Hematopoietic multipotent progenitor cell treated with erythropoietin and hydrocortisone succinate and interleukin-3 and kit ligand, for 6 days (in vitro differentiated cells): ENCODE measurements at places on chromosomes 7 and 10.

GRCh38 chr10:64316833-64317232 is 795.6 kb downstream of the REEP3 start:
- no peak for DNase-seq

DNA sequence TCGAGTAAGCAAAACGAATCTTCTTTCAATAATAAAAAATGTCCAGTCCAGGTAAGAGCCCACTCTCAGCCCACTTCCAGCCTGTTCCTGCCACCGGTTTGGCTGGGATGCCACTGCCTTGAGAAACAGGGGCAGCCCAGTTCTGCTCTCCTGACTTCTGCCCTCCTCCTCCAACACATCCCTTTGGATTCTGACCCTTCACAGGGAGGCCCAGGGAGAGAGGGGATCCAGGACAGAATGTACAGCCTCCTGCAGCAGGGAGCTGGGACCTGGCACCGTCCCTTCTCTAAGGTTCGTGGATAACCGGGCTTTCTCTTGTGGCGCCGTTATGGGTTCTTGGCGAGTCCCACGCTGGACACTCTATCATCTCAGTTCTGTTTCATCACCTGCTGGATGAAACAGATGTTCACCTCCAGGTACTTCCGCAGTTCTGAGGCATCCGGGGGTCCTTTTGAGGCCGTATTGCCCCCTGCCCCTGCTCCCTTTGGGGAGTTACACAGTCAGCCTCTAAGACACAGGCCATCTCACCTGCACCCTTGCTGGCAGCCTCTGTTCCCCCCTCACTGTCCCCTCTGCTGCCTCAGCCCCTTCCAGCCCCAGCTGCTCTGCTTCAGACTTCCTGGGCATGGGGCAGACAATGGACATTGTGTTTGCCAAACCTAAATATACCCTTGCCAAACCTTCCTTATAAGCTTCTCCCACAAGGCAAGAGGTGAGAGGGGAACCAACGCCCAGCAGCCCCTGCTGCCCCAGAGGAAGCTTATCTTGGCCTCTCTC is 203.8 kb upstream of the ZMIZ1 start:
- no peak for DNase-seq

GRCh38 chr10:55091691-55092328 is 290.8 kb upstream of the PCDH15 start:
- peak; percentile 55 for DNase-seq

DNA sequence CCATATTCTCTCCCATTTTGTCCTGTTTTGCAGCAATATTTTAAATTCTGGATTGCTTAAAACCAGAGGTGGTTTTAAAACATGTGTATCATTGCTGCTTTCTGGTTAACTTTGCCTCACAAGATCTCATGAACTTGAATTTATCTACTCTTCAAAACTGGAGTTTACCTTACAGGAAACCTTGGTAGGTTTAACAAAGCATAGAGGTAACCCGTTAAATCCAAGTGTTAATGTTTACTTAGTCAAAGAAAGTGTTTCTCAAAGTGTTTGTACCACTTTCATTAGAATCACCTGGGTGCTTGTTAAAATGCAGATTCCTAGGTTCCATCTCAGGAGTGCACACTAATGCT is 44.0 kb upstream of the VDAC2 start:
- DNase-seq, result no peak

GRCh38 chr10:43253461-43254198 is 13.2 kb downstream of the RASGEF1A start:
- DNase-seq, result no peak

DNA sequence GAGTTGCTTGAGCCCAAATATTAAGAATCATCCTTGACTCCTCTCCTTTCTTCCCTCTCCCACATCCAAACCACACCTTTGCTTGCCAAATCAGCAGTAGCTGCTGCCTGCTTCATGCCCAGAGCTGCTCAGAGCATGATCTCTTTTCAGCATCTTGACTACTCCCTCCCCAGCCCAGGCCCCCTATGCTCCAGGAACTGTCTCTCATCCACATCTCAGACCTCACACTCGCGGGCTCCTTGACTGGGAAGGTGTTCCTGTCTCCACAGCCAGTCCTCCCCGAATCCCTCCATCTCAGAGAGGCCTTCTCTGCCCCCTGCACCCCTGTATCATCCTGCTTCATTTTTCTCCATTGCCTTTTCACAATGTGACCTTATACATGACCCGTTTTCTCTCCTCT is 157.0 kb downstream of the DNAJB6 start:
- no peak for DNase-seq

DNA sequence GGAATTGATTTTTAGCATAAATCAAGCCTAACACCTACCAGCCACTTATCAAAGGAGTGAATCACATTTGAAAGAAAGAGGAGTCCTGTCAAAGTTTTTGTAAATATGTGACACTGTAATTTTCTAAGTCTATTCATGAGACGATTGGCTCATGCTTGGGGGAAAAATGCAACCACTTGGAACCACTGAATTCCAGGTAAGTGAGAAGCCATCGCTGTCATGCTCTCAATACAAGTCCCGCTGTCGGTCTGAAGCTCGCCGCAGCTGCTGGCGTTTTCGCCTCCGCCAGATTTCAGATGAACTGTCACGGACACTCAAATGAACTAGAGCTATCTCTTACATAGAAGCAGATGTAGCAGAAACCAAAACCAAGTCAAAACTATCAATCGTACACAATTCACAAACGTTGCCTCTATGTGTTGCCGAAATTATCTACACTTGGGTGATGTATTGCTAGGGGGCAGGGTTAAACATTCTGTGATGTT is 279.8 kb upstream of the FZD8 start:
- no peak for DNase-seq

- no peak for DNase-seq
Measured at GRCh38 chr7:38394660-38395059, 121.2 kb upstream of the TARP start.

DNA sequence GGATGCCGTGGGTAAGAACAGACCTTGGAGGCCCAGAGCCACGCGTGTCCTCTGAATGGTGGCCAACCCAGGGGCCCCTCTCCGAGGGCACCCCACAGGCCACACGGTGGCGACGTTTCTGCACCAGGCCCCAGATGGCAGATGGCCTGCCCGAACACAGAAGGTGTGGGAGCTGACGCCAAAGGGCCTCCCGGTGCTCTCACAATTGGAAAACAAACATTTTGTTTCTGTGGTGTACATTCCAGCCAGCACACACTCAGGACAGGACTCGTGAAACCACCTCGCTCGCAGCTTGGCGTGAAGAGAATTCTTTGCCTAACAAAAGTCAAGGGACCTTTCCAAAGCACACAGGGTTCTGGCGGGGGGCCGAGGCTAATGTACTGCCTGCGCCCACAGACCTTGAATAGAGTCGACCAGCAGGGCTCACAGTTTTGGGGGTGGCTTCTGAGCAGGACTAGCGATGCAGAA is 112.1 kb downstream of the FAM53B start:
- DNase-seq, result peak; percentile 73

DNA sequence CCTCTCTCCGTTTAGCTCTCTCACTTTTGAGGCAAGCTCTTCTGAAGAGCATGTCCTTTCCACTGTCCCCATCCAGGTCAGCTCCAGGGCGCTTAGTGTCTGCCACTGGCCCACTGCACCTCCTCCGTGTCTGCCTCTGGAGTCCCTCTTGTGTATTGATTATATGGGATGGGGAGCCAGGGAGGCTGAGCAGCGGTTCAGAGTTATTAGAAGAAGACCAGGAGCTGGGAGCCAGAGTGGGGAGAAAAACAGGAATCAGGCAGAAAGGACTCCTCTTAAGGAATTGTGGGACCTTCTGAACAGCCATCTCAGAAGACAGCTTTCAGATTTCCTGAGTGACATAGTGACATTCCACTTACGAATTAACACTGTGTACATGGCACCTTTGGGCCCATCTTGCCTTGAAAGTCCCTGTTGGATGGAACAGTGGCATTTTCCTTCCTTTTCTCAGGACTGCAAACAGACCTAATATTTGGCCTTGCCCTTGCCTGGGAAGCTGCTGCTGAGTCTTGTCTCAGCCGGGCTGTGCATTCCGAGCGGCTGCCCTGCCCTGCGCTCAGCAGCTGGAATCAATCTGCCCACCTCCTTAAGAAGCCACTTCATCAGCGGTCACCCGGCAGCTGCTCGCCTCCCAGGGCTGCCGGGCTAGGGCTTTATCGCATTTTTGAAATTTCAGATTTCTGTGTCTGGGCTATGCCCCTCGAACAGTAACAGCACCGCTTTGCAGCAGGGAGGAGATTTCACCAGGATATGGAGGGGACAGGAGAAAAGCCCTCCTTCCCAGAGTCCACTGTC is 81.1 kb upstream of the PRKG1 start:
- DNase-seq, result no peak

DNA sequence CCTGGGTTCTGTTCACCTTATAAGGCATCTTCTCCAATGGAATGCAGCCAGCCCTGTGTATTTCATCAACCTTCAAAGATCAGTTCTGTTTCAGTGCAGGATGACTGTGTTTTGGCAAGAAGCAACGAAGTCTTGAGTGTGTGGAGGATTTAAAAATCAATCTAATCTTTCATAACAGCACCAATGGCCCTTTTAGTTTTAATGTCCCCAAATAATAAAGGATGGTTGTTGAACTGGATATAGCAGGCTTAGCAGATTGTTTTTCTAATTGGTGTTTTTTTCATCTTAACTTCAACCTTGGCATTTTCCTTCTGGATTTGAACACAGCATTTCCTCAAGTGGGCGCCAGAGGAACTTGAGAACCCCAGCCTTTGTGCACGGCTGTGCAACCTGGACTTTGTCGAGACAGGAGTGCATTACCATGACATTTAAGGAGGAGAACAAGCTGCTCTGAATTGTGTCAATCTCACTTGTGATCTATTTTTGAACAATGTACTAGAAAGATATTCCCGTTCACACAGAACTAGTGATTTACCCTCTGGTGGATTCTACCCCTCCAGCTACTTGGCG is 313.3 kb upstream of the AKR1E2 start:
- peak; percentile 36 for DNase-seq

- DNase-seq, result no peak
Measured at GRCh38 chr10:1733720-1734119, 3.6 kb downstream of the ADARB2 start.

DNA sequence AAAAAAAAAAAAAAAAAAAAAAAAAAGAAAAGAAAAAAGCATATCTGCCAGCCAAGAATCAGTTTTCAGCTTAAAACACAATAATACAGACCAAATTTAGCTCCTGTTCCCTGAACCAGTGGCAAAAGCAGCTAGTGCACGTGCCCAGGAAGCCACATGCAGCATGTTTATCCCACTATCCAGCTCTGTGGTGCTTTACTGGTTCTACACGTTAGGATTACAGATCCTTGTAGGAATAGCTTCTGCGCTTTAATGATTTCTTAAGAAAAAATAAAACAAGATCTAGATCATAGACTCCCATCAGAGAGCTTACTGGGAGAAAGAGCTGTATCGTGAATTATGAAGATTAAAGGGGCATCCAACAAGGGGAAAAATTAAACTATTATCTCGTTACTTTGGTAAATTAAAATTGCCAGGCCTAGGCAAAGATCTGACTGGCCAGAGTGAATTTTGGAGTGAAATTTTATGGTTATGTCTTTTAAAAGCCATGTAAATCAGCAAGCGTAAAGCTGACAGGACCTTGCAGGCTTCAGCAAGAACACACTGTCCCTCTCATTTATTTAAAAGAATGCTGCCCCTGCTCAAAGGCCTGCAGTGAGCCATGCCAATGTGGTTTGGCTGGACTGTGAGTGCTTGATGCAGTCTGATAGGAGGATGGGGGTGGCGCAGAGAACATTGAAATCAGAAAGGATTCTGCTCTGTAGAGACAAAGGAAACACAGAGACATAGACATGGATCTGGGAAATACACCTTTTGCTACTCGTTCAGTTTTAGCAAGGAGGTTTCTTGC is 177.3 kb upstream of the PHYHIPL start:
- DNase-seq, result no peak

- no peak for DNase-seq
Measured at GRCh38 chr10:115045499-115045898, 47.7 kb upstream of the ATRNL1 start.

DNA sequence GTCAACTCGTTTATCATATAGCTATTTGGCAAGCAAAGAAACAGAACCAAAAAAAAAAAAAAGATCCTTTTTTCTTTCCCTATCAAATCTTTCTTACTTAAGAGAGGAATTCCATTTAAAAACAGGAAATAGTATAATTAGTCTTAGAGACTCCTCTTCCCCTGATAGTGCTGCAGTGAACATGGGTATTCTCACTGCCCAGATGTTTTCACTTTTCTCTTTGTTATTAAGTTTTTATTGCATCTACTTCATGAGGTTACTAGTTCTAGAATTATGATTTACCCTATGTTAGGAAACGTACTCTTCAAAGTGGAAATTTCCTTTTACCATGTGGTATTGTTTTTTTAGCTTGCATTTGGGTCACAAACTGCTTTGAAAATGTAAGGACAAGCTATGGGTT is 8.5 kb downstream of the CASP2 start:
- DNase-seq, result no peak

DNA sequence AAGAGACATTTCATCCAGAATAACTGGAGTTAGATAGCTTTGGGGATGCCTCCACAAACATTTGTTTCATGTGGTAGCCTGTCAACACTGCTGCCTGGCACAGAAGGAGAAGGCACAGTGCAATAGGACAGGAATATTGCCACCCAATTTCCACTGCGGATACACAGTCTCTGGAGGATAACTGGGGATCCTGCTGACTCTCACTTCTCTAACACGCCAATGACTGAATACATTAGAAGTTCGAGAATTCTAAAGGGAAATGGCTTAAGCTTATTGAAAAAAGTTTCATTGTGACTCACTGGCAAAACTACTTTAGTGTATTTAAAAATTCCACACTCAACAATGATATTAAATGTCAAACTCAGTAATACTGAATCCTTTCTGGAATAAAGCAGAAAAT is 12.9 kb downstream of the ARL3 start:
- no peak for DNase-seq

- no peak for DNase-seq
Measured at GRCh38 chr10:62374862-62375710, 917 bp downstream of the ZNF365 start.

GRCh38 chr7:68235937-68236336 is 1239.3 kb downstream of the TYW1 start:
- DNase-seq, result no peak

DNA sequence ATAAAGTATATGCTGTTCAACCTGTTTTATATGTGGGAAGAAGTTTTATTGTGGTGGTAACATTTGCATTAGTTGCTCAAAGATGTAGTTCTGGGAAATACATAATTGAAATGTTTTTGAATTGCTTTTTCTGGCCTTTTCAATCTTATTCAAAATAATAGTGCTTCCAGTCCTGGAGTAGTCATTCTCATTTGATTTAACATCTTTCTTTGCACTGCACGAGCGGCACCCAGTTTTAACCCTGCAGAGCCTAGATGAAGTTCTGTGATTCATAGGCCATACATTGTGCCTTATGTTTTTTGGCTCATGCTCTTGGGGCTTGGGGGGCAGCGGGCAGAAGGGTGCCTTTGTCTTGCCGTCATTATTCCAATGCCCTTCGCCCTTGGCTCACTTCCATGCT is 9.9 kb downstream of the ARID5B start:
- no peak for DNase-seq

GRCh38 chr10:92972066-92972870 is 88.3 kb upstream of the CYP26C1 start:
- peak; percentile 95 for DNase-seq

GRCh38 chr7:159046300-159046699 is 98.4 kb downstream of the VIPR2 start:
- no peak for DNase-seq
